Thymus (tissue), 14 donors: ENCODE measurements at places on chromosomes 13 and 19. TPM values are rescaled to one million over a fixed set of nuclear protein-coding genes. Genes with fewer than 3 reads are reported as not detected.

Gene ZIC2
- 0.30 TPM for polyA plus RNA-seq

Gene KIR2DL1
- polyA plus RNA-seq: 0.05 TPM

GRCh38 chr13:24194447-24194846, 33.9 kb downstream of the SPATA13 start:
- H3K36me3 ChIP-seq: no peaks in the 10 kb centered on the region
- no peak overlapping the region for H3K27ac ChIP-seq
- H3K27me3 ChIP-seq: no peaks in the 10 kb centered on the region
- H3K4me1 ChIP-seq: peaks cover 4% of the 10 kb centered on the region
- no peak overlapping the region for H3K4me3 ChIP-seq

DNA sequence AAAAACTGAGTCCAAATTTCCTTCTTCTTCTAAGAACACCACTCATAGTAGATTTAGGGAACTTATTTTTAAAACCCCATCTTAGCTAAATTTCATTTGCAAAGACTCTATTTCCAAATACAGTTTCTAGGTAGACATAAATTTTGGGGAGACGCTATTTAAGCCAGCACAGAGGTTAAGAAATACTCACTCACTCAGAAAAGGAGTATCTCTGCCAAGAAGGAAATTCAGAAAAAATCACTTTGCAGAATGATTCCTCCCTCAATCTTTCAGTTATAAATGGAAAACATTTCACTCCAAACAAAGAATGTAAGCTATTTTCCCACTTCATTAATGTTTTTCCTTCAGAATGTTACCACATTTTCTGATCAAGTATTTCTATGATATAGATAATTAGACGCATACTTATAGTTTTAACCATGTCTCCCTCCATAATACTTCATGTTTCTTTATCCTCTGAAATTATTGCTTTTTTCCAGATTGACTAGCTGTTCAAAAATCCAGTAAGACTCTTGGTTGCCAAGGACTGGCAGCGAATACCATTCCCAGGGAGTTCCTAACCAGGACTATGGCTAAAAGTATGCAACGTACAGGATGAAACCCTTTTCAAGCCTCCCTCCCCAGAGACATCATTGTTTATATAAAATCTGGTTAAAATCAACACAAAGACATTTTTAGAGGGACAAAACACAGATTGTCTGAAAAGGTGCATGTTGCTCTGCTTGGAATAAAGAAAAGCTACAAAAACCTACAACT, 52.5 kb upstream of the RXFP2 start:
- no peaks in the 10 kb centered on the region for H3K36me3 ChIP-seq
- H3K4me1 ChIP-seq: no peaks in the 10 kb centered on the region
- H3K4me3 ChIP-seq: no peak overlapping the region
- H3K27ac ChIP-seq: no peak overlapping the region
- no peaks in the 10 kb centered on the region for H3K27me3 ChIP-seq
- DNase-seq: no peak

DNA sequence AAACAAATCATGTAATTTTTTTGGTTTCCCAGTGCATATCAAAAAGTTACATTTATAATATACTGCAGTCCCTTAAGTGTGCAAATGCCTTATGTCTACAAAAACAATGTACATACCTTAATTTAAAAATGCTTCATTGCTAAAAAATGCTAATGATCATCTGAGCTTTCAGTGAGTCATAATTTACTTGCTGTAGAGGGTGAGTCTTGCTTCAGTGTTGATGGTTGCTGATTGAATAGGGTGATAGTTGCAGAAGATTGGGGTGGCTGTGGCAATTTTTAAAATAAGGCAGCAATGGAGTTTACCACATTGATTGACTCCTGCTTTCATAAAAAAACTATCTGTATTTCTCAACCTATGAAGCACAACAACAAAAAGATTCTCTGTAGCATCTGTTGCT, 613.9 kb downstream of the TBC1D4 start:
- H3K4me1 ChIP-seq: no peaks in the 10 kb centered on the region
- no peak overlapping the region for H3K4me3 ChIP-seq
- H3K27me3 ChIP-seq: no peaks in the 10 kb centered on the region
- H3K27ac ChIP-seq: no peak overlapping the region

Gene HPN
- 0.82 TPM for polyA plus RNA-seq

- H3K36me3 ChIP-seq: no peaks in the 10 kb centered on the region
- no peak overlapping the region for H3K4me3 ChIP-seq
- no peaks in the 10 kb centered on the region for H3K27me3 ChIP-seq
- no peak for DNase-seq
- H3K27ac ChIP-seq: no peak overlapping the region
Measured at GRCh38 chr19:58037927-58038687, 4.3 kb downstream of the ZSCAN1 start.

DNA sequence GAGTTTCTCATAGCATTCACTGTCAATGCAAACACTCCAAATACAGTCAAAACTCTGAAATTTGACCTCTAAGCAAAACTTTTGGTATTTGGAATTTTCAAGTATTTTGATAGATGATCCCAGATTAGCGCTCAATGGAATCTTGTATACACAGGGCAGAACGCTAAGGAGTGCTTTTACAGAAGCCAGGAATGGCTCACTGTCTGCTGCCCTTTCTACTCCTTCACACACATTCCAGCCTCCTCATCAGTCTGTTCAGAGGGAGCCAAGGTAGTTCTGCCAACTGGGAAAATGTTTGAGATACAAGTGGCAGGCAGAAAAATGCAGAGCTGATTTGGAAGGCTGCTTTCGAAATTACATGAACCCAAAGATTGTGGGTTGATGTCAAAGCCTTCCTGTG, 4.4 kb upstream of the STARD13 start:
- no peak for DNase-seq
- H3K36me3 ChIP-seq: no peaks in the 10 kb centered on the region
- H3K4me3 ChIP-seq: no peak overlapping the region
- H3K27me3 ChIP-seq: no peaks in the 10 kb centered on the region
- H3K4me1 ChIP-seq: no peaks in the 10 kb centered on the region

Gene KIR3DL2
- polyA plus RNA-seq: 0.21 TPM

DNA sequence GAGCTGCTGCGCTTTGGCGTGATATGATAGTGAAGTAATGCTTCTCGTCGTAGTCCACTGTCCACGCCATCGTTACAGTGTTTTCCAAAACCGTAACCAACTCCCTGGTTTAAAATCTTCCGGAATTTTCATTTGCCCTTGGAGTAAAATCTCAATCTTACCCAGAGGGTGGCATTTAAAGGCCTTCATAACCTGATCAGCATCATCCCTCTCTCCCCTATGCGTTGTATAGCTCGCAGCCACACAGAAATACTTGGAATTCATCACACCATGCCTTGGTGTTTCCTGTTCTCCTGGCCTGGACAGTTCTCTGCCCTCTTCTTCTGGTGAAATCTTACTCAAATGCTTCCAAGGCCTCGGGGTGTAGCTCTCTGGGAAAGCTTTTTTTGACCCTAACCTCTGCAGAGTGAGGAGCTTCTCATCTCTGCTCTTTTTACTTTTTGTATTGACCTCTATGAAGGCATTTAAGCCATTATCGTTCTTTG, 839 bp downstream of the MPHOSPH8 start:
- peaks cover 18% of the 10 kb centered on the region for H3K4me1 ChIP-seq
- no peaks in the 10 kb centered on the region for H3K36me3 ChIP-seq
- peak overlapping the region; percentile 83 for H3K27ac ChIP-seq
- peak overlapping the region; percentile 73 for H3K4me3 ChIP-seq
- DNase-seq: no peak
- no peaks in the 10 kb centered on the region for H3K27me3 ChIP-seq

Gene NCR1
- polyA plus RNA-seq: 0.46 TPM

GRCh38 chr19:44752123-44752815, 3.8 kb downstream of the BCL3 start:
- peak overlapping the region; percentile 71 for H3K4me3 ChIP-seq
- DNase-seq: no peak
- H3K4me1 ChIP-seq: peaks cover 68% of the 10 kb centered on the region
